GM23338 (cell line): ENCODE measurements at places on chromosomes 1 and 21. TPM values are rescaled to one million over a fixed set of nuclear protein-coding genes. Genes with fewer than 3 reads are reported as not detected.
A peak's percentile ranks its signal among the peaks of the same experiment; 100 is the strongest.

Gene TMOD4
- total RNA-seq: 1.3 TPM in 1 of 2 replicates, not detected in the other

DNA sequence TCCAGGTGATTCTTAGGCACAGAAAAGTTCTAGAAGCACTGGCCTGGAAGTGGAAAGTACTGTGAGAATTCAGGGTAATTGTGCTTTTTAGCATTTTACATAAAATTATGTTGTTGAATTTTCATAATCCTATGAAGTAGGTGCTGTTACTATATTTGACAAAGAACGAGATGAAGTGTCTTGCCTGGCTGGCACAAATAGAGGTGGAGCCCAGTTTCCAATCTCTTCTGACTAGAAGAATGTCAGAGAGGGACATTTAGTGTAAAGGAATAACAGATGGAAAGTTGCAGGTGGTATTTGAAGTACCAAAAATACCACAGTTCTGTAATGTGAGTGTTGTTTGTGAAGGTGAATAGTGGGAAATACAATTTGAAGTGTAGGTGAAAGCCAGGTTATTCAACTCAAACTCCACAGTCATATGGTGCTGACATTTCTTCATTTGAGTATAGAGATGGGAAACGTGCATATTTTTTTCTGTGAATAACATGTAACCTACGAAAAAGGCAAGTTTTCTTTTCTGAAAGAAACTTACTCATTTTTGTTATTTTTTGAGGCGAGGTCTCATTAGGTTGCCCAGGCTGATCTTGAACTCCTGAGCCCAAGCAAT lies 3.5 kb upstream of the TMCO2 start:
- H3K27me3 ChIP-seq: no peaks in the 10 kb centered on the region
- H3K36me3 ChIP-seq: no peaks in the 10 kb centered on the region
- no peak for DNase-seq
- no peak overlapping the region for H3K27ac ChIP-seq

Gene ADCY10
- total RNA-seq: not detected in 2 replicates

Gene C8A
- total RNA-seq: not detected in 2 replicates

DNA sequence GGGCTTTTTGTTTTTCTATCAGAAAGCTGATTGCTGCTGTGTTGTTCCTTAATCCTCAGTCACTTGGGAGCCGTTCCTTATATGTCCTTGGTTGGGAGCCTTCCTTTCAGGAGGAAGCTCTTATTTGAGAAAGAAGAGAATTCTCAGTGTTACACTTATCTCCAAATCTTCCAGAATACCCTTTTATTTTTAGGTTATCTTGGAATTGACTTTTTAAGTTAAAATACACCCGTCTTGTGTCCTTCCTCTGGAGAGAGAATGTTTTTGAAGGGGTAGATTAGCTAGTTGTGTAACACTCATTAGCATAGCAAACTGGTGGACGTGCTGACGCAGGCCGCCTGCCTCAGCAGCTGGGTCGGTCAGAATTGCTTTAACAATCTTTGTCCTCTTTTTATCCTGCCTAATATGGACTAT lies 42.1 kb downstream of the LRRC8B start:
- H3K27me3 ChIP-seq: no peaks in the 10 kb centered on the region
- H3K4me1 ChIP-seq: peaks cover 33% of the 10 kb centered on the region
- peaks cover 9% of the 10 kb centered on the region for H3K36me3 ChIP-seq
- H3K27ac ChIP-seq: peak overlapping the region; percentile 72
- H3K4me3 ChIP-seq: no peak overlapping the region

DNA sequence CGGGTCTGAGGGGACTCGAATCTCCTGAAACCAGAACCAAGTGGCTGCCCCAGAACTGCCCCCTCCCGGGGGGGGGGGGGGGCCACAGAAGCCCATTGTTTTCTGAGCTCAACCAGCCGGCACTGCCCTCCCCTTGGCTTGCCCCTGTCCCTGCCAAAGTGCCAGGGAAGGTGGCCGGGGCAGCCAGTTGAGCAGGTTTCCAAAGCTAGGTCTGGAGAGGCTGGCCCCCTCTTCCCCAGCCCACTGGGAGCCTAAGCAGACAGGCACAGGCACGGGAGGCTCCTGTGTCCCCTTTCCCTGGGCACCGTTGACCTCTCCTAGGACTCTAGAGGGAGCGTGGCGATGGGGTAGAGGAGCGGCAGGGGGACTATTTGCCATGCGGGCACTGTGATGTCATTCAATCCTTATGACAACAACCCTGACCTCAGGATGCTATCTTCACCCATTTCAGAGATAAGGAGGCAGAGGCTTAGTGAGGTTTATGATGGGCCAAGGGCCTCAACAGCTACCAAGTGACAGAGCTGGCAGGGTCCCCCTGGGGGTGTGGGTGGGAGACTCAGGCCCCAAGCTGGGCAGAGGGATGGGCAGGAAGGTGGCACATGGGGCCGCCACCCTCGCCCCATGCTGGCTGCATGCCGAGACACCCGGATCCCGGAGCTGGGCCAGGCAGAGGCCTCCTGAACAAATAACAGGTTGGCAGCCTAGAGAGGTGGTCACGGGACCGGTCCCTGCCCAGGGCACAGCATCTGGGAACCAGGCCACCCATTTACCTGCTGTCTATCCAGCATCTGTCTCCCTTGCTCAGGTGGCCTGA lies 35.0 kb downstream of the RAP1GAP start:
- peaks cover 26% of the 10 kb centered on the region for H3K4me1 ChIP-seq
- no peak for DNase-seq
- no peaks in the 10 kb centered on the region for H3K36me3 ChIP-seq
- no peak overlapping the region for H3K27ac ChIP-seq
- no peaks in the 10 kb centered on the region for H3K27me3 ChIP-seq
- no peak overlapping the region for H3K4me3 ChIP-seq

DNA sequence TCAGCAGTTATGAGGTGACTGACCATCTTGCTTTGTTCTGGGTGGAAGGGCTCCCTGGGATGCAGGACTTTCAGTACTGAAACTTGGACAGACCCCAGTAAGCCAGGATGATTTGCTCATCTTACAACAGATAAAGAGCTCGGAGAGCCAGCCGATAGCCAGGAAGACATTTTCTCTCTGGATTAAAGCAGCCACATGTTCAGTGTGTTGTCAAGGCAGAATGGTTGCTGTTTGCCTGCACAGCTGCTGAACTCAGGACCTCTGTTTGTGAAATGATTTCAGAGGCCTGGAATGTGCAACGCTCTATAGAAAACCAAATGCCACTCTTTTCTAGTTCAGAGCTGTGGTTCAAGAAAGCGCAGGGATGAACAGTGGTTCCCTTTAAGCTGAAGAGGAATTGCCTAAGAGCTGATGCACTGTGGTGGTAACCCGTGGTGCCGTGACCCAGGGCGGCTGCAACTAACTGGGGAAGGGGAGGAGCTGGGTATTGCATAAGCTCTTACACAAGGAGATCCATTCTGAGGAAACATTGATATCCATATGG lies 40.7 kb downstream of the CASQ2 start:
- H3K27me3 ChIP-seq: no peaks in the 10 kb centered on the region
- H3K27ac ChIP-seq: no peak overlapping the region
- no peaks in the 10 kb centered on the region for H3K36me3 ChIP-seq

Gene GBP7
- total RNA-seq: not detected in 2 replicates

DNA sequence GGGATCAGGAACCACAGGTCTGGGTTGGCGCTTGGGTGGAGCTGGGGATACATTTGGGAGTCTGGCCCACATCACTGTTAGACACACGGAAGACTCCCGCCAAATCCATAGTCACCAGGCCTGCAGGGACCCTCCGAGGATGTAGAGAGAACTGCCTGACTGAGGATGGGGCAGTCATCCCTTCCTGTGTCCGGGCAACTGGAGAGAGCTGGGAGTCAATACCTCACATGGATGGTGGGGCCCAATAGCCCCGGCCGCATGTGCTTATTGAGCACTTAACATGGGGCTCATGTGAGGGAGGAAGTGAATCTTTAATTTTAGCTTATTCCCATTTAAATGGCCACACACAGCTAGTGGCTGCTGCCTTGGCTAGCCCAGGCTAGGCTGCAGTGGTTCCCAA lies 124.5 kb downstream of the TLR5 start:
- peaks cover 43% of the 10 kb centered on the region for H3K36me3 ChIP-seq
- peaks cover 52% of the 10 kb centered on the region for H3K4me1 ChIP-seq
- peak; percentile 39 for DNase-seq
- H3K27ac ChIP-seq: peak overlapping the region; percentile 98

DNA sequence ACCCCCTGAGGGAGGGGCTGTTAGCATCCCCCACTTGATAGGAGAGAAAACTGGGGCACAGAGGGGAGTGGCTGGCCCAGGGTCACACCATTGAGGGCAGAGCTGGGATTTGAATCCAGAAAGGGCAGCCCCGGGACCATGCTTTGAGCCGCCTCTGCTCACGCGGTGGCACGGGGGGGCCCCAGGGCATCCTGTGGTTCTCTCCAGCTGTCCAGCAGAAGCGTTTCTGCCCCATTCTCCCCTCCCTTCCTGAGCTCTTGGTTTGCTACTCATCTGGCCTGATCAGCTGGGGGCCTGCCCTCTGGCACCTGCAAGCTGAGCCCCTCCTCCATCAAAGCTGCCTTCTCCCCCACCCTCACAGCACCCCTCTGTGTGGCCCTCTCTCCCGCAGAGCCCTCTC lies 37.5 kb downstream of the FBXO2 start:
- no peak for DNase-seq
- no peaks in the 10 kb centered on the region for H3K36me3 ChIP-seq
- H3K27me3 ChIP-seq: no peaks in the 10 kb centered on the region
- no peak overlapping the region for H3K4me3 ChIP-seq

DNA sequence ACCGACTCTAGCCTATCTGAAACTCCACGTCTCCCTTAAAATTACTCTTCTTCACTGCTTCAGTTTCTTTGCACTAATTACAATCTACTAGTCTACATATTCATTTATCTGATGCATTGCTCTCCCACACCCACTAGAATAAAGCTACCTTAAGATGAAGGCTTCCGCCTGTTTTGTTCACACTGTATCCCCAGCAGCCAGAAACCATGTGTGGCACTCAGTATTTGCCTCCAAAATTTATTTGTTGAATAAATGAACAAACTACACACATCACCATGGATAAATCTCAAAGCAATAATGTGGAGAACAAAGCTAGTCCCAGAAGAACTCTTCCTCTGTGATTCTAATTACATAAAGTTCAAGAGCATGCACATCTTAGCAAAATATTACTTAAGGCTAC lies 95.7 kb downstream of the DSCAM start:
- no peak overlapping the region for H3K4me3 ChIP-seq
- H3K27me3 ChIP-seq: no peaks in the 10 kb centered on the region
- H3K27ac ChIP-seq: no peak overlapping the region
- no peaks in the 10 kb centered on the region for H3K36me3 ChIP-seq
- no peaks in the 10 kb centered on the region; the same call in 1 of the 2 replicates for H3K4me1 ChIP-seq

Gene MTHFR
- total RNA-seq: 21.6 and 26.4 TPM in 2 replicates

GRCh38 chr1:244796719-244797406 lies 38.6 kb upstream of the COX20 start:
- no peak overlapping the region for H3K4me3 ChIP-seq
- no peaks in the 10 kb centered on the region for H3K36me3 ChIP-seq
- H3K27ac ChIP-seq: no peak overlapping the region
- H3K27me3 ChIP-seq: no peaks in the 10 kb centered on the region
- peak; percentile 81 for DNase-seq
